ENCODE measurements at places on chromosomes 3 and 15.
A peak's percentile ranks its signal among the peaks of the same experiment; 100 is the strongest.

DNA sequence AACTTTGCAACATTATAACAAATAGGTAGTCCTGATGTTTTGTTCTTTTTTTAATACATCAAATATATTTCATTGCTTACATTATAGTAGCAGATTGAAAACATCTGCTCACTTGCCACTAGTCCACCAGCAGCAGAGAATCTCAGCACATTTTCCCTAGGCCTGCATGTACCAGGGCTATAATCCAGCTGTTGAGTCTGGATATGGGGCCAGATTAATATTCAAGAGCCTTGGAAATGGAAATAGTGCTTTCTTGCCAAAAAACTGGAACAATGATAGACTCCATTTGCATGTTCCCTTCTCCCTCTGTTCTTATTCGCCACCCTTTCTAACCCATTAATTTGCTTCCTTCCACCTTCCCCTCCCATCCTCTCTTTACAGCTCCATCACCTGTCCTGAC is 288.0 kb downstream of the EPHA3 start:
- DNase-seq: no peak

GRCh38 chr3:44444437-44444836 is 33.0 kb downstream of the ZNF445 start:
- no peak for DNase-seq

DNA sequence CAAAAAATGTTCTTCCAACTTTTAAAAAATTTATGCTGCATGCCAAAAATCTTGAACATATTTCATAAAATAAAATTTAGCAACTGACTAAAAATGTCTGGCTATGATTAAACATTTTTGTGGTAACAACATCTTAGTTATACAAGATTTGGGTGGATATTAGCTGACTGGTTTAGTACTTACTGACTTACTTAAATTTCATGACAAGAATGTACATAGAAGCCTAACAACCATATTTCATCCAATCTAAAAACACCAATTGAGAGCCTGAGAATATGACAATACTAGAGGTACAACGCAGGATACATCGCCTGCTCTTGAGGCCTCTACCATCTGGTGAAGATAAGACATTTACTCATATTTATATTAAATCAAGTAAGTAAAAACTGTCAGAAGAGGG is 34.6 kb downstream of the GNB4 start:
- DNase-seq: no peak

GRCh38 chr15:75531041-75531450 is 48.1 kb downstream of the PTPN9 start:
- no peak for DNase-seq

DNA sequence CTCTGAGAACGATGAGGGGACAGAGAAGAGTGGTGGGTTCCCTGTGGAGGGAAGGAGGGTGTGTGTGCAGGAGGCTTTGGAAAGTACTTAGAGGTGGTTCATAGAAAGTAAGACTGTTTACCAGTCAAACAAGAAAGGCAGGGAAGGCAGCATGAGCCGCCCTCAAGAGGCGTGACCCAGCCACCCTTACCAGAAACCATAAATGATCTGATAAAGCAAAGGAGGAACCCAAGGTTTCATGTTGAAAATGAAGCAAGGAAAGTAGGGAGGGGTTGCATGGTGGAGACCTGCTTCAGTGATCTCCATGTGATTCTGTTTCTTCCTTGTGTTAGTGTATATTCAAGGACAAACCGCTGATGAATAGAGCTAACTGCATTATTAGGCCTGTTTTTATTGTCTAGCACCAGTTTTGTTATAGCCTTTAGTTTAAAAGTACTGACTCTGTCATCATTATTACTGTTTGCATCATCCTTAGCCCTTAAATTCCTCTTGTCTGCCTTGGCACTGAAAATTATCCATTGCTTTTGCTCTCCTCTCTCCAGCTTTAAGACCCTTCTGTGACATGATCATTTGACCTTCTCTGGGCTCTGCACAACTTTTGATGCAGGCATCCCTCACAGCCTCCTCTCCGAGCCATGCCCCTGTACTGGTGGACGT is 96.1 kb downstream of the STAC start:
- no peak for DNase-seq

- DNase-seq: no peak
Measured at GRCh38 chr3:126956866-126957650, 25.9 kb upstream of the PLXNA1 start.

- no peak for DNase-seq
Measured at GRCh38 chr3:122563717-122564025, 429 bp downstream of the PARP9 start.

GRCh38 chr15:100042558-100042957 is 299.2 kb downstream of the ADAMTS17 start:
- DNase-seq: no peak

DNA sequence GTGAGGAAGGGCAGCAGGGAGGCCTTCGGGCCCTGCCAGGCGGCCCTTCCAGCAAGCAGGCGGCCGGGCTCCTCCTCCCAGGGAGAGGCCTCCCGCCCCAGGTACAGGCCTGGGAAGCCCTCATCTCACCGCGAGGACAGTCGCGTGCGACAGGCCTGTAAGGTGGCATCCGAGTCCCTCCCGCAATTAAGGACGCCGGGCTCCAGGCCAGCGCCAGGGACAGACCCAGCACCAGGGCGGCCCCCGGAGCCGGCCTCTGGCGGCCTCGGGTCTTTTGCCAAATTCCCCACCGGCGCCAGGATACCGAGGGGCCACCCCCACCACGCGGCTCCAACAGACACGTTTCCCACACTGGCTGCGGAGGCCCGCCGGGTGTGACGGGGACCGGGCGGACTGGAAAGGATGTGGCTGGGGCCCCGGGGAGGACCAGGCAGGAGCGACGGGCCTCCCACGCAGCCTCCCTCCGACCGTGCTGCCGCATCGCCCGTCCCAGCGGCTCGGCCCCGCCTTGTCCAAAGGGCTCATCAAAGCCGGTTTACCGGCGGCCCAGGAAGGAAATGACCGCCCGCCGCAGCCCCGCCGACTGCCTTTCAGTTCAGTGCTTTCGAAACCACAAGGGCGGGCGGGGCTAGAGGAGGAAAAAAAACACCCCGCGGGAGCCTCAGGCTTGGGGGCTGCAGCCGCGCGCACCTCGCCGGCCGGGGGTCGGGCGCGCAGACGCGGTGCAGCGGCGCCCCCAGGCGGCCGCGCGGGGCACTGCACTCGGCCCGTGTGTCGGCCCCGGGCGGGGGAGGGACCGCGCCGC is 11.3 kb downstream of the XXYLT1 start:
- DNase-seq: peak; percentile 76

DNA sequence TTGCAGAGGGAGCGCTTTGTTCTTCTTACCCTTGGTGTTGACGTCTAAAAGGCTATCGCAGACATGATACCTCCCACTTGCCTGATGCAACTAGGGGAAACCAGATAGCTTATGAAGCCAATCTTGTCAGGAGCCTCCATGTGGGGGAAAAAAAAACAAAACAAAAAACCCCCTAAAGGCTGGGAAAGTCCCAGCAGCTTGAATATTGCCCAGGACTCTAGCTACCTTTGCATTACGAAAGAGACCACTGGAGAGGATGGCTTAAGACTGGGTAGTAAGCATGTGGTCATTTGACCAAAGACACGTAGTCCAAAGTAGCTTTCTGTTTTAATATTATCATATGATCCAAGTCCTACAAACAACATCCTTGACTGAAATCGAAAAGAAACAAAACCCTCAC is 120.7 kb upstream of the WNT5A start:
- DNase-seq: no peak

GRCh38 chr3:73228959-73229358 is 167.5 kb downstream of the EBLN2 start:
- DNase-seq: no peak

DNA sequence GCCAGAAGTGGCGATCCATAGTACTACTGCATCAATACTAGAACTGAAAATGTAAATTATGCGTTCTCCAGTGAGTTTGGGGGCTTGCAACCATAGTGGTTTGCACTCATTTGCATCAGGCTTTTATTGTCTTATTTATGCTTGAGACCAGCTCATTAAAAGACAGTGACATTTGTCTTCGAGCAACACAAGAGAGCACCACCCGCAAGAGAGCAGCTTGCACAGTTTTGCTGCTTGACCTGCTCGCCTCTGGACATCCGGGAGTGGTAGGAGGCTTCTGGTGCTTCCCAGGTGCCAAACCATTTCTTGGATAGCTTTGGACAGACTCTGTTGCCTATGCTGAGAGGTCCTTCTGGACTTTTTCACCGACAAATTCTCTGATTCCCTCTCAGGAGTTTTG is 294.6 kb downstream of the MEX3B start:
- no peak for DNase-seq

GRCh38 chr3:53777468-53777867 is 68.8 kb downstream of the CHDH start:
- no peak for DNase-seq

- no peak for DNase-seq
Measured at GRCh38 chr3:186824430-186825139, 17.9 kb upstream of the ADIPOQ start.

DNA sequence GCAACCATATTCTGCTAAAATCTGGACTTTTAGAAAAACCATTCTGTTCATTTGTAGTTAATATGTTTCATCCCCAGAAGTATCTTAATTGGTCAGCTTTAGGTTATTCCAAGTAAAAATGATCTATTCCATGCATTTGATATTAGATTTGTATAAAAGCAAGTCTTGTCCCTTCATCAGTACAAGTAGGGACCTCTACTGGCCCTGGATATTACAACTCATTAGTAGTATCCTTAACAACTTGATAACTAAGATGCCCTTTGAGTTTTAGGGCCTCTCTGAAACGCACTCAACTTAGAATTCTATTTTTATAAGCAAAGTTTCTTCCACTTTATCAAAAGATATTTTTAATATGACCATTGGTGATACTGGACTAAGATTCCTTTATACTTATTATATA is 25.3 kb upstream of the SELENOT start:
- no peak for DNase-seq

DNA sequence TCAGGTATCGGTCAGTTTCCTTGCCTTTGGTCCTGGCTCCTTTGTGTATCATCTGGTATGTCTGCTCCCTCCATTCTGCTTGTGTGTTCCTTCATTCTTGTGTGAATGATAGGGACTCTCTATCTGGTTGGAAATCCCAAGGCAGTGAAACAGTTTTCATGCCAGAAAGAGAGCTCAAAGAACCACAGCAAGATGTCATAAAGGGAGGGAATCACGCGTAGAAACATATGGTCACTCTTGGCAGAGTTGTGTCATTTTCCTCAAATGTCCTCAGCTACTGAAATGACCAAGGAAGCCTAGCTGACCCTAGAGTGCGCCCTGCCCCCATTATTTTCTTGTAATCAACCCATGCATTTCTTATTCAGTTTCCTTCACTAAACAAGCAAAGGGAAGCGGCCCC is 48.0 kb downstream of the RASGRP1 start:
- no peak for DNase-seq

- no peak for DNase-seq
Measured at GRCh38 chr3:18812316-18812715, 336.0 kb upstream of the KCNH8 start.

DNA sequence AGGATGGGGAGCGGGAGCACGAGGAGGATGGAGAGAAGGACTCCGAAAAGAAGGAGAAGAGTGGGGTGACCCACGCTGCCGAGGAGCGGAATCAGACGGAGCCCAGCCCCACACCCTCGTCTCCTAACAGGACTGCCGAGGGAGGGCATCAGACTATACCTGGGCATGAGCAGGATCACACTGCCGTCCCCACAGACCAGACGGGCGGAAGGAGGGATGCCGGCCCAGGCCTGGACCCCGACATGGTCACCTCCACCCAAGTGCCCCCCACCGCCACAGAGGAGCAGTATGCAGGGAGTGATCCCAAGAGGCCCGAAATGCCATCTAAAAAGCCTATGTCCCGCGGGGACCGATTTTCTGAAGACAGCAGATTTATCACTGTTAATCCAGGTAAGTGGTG is 169.8 kb downstream of the FEZF2 start:
- DNase-seq: no peak

GRCh38 chr15:73983211-73983727 is 8.8 kb downstream of the STOML1 start:
- DNase-seq: no peak

DNA sequence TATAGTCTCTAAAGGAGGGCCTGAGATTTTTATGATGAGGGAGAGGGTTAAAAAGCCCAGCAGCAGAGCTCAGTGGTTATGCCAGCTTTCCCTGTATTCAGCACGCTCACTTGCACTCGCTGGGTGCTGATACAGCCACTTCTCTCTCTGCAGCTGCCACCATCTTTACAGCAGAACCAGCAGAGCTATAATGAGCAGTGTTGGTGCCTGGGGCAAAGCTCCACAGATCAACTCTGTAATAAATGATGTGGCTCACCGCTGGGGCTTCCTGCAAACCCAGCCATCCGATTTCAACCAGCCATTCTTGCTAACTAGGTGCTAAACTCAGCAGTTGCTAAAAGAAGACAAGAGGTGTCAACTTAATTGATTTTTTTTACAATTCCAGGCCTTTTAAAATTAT is 48.0 kb downstream of the ARNT2 start:
- no peak for DNase-seq

GRCh38 chr3:19364148-19364547 is 215.8 kb downstream of the KCNH8 start:
- no peak for DNase-seq

DNA sequence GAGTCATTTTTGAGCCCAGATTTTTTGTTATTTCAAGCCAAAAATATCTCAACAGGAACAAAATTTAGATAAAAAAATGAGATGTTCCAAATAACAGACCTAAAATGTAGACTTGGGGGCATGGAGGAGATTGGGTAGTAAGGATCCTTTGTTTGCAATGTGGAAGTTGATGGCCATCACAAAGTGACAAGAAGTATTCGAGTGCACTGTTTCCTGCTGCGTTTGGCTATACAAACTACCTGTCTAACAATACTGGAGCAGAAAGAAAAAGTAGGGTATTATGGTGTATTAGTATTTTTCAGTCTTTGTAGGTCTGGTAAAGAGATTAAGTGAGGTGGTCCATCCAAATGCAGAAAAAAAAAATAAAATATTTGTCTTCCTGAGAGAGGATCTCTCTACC is 284.2 kb downstream of the C3orf38 start:
- DNase-seq: no peak

DNA sequence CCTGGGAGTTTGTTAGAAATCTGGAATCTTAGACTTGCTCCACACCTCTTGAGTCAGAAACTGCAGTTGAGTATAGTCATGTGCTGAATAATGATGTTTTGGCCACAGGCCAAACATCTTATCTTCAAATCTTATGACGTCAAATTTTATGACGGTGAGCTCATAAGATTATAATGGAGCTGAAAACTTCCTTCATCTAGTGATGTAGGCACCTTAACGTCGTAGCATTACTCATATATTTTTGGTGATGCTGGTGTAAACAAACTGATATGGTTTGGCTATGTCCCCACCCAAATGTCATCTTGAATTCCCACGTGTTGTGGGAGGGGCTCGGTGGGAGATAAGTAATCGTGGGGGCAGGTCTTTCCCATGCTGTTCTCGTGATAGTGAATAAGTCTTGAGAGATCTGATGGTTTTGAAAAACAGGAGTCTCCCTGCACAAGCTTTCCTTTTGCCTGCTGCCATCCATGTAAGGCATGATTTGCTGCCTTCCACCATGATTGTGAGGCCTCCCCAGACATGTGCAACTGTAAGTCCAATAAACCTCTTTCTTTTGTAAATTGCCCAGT is 268.0 kb upstream of the PROK2 start:
- no peak for DNase-seq

- no peak for DNase-seq
Measured at GRCh38 chr3:79086514-79086913, 681.3 kb downstream of the ROBO1 start.

GRCh38 chr15:70795311-70795665 is 31.9 kb upstream of the UACA start:
- no peak for DNase-seq

GRCh38 chr15:38080651-38081275 is 146.3 kb downstream of the TMCO5A start:
- DNase-seq: no peak

All from activated CD8-positive, alpha-beta memory T cell treated with anti-CD3 and anti-CD28 coated beads for 1 hour (primary cell).